SHP77 treated with DMSO at 0.1 percent for 48 hours (cell line): ENCODE measurements at places on chromosomes 7 and 10.

DNA sequence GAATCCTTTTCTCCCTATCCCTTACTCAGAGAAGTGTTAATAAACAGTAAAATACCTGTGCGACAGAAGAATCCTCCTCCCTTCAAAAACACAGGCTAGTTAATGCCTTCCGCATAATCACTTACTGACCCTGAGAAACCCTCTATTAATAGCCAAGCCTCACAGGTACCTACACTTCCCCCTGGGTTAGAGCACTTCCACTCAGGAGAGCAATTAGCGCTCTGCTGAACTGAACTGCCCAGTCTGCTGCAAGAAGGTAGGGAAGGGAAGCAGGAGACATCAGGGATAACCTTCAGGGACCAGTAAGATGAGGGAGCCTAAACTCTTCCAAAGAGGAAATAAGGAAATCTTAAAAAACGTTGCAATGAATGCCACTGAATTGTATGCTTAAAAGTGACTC, 39.6 kb downstream of the KIAA1549 start:
- DNase-seq = no peak

- DNase-seq = no peak
These were observed 266.2 kb downstream of the HTR7 start for GRCh38 chr10:90591629-90592028.

- no peak for DNase-seq
These were observed 8.8 kb downstream of the MXI1 start for GRCh38 chr10:110216240-110216639.

DNA sequence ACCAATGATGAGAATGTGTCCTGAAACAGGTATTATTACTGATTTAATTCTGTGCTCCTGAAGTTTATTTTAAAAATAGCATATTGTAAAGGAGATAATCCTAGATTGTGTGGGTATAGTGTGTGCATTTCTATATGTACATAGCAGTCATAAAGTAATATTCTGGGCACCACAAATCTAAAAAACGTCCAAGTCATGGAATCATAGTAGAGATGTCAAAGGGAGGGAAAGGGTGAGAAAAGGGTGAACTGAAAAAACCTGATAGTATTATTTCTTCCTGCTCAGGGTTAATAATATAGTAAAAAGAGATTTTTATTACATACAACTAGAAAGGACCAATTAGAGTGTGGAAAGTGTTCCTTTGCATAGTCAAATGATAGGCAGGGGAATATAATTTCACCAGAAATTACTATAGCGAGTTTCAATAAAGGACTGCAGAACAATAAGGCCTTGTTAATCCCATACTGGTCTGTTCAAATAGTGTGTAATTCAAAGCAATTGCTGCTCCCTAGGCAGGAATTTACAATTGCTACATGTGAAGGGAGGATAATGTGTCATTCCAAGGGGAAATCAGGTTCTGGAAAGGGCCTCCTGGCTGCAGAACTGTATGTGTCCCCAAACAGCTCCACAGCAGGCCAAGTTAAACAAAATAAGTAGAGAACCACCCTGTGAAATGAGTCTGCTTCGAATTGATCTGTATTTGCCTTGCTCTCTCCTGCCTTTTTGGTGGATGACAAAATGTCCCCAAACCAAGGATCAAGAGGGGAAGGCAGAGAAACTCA, 42.5 kb upstream of the KMT2E start:
- DNase-seq = no peak

- DNase-seq = no peak
These were observed 61.2 kb downstream of the EXOC4 start for GRCh38 chr7:133314084-133314483.

DNA sequence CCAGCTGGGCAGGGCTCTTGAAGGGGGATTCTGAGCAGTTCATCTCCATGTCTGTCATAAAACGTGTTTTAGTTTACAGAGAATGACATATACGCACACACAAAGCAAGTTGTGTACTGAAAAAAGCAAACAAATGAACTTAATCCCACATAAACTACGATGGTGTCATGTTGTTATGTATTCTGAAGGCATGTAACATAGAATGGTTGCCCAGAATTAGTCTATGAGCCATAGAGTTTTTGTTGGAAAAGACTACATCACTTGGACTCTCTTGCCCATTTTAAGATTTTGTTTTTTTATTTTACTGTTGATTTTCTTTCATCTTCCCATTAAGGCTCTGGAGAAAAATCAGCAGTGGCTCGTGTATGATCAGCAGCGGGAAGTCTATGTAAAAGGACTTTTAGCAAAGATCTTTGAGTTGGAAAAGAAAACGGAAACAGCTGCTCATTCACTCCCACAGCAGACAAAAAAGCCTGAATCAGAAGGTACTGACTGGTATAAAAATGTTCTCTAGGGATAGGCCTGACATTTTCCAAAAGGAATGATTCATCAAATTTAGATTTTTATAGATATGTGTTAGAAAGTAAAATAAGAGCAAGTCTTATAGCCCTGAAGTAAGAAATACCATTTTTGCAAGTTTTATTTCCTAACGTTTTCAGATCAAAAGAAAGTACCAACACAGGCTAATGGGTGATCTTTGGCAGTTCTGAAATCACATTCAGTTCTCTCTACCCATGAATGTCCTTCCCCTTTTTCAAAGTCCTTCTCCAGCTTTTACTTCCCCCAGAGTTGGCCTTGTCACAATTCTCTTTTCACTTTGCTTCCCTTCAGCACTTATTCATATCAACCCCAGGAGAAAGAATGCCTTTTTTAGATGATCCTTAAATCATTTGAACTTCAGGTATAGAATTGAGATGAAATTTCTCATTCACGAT, 18.9 kb downstream of the CEP55 start:
- DNase-seq = no peak

DNA sequence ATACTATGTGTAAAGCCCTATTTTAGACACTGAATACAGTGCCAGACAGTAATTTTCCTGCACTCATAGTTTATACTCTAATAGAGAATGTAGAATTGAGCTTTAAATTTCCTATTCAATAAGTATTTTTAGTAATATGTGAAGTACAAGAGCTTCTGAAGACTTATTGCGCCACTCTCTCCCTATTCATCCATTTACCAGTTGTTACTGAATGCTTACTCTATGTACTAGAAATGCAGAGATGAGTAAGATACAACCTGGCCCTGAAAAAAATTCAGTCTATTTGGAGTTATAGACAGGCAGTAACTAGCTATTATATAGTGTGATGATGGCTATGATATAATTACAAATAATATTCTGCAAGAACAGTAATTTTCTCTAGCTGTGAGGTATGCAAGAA, 98.8 kb downstream of the ADK start:
- DNase-seq = no peak
